ENCODE measurements at places on chromosomes 13 and 19.

DNA sequence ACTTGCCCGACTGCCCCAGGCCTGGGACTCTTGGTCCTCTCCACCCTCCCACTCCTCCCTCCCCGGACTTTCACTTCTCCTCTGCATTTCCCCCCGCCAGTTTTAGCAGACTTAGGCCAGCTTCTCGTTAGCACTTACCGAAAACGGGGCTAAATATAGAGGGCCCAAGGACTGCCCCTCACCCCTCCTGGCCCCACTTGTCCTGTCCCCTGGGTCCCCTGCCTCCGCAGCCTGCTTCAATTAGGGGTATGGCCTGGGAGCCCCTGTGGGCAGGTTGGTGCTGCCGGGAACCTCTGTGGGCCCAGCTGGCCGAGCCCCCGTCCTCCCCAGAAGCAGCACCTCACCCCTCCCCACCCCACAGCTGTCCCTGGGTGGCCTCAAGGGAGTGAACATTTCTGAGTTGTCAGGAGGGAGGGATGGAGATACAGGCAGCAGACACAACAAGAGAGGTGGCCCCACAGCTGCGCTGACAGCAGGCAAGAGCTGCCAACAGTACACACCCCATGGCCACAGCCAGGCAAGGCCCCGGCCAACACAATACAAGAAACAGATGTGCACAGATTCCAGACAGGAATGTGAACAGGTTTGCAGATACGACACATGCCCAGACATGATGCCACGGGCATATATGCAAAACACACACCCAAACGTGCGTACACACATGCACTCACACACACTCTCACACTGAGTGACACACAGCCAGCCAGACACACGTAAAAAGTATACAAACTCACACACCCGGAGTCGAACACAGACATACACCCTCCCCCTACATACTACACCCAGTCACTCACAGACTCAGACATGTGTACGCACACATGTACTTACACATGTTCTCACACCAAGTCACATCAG lies 2.6 kb downstream of the POU2F2 start:
- DNase-seq = no peak

DNA sequence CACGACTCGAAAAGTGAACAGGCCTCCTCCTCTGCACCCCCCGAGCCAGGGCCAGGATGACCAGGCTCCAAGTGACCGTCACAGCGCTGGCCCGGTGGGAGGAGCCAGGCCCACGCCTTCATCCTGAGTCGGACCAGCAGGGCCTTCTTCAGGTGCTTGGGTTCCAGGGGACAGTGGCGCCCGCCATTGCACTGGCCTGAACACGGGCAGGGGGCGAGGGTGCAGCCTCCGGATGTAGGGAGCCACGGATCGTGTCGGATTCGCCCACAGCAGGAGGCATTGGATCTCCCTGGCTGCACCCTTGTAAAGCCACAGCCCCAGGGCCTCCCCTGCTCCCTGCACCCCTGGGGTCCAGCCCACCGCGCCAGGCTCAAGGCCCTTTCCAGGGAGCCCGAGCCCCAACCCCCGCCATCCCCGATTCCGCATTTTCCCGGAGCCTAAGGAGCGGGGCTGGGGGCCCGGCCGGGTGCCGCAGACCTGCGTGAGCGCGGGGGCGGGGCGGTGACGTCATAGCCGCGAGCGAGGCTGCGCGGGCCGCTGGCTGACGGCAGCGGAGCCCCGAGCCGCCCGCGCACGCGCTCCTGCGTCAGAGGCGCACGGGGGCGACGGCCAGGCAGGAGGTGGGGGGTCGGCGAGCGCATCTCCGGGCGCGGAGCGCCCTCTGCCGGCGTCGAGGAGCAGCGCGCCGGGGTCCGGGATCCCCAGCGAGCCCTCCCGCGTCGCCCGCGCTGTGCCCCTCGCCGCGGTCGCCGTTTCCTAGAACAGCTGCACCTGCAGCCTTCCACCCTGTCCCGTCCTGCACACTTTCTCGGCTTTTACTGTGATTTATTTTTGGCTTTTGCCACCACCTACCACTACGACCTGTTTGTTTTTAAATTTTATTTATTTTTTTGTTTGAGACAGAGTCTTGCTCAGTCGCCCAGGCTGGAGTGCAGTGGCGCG lies 1.5 kb upstream of the ATP5F1D start:
- peak; percentile 89 for DNase-seq

- DNase-seq = no peak
These were observed 527.5 kb downstream of the RFC3 start for GRCh38 chr13:34345258-34345965.

- DNase-seq = no peak
These were observed 40.3 kb downstream of the MPHOSPH8 start for GRCh38 chr13:19673473-19674430.

- DNase-seq = peak; percentile 72
These were observed 764 bp downstream of the MIR17HG start for GRCh38 chr13:91347996-91348905.

DNA sequence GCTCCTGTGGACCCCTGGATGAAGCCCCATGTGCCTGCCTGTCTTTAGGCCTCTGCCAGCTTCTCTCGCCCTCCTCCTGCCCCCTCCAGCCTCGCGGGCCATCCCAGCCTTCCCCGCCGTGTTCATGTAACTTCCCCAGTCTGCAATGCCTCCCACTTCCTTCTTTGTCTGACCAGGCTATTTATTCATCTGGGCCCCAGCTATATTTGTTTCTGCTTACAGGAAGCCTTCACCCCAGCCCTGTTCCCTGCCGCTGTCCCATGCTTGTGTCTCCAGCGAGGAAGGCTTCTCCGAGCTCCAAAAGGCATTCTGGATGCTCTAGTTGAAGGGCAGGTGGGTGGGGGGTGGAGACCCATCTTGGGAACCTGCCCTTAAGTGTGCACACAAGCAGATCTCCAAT lies 7.9 kb upstream of the C3 start:
- DNase-seq = peak; percentile 69

DNA sequence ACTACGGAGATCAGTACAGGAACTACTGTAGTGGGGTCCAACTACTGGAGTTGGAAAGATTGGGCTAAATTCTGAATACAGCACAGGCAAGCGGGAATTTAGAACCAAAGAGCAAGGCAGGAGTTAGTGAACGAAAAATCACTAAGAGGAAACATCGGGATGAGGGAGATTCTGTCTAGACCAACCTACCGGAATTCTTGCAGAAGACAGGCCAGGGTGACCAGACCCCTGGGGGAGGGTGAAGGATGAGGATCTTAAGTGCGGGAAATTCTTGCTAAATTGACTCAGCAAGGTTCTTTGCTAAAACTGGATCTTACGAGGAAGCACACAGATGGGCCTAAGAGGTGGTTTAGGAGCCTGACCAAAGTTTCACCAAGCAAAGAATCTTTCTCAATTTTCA lies 13.2 kb upstream of the PSPC1 start:
- no peak for DNase-seq

- DNase-seq = no peak
These were observed 1537.9 kb upstream of the PRR20A start for GRCh38 chr13:55602784-55603183.

- DNase-seq = peak; percentile 51
These were observed 518 bp downstream of the TFDP1 start for GRCh38 chr13:113584870-113585671.

DNA sequence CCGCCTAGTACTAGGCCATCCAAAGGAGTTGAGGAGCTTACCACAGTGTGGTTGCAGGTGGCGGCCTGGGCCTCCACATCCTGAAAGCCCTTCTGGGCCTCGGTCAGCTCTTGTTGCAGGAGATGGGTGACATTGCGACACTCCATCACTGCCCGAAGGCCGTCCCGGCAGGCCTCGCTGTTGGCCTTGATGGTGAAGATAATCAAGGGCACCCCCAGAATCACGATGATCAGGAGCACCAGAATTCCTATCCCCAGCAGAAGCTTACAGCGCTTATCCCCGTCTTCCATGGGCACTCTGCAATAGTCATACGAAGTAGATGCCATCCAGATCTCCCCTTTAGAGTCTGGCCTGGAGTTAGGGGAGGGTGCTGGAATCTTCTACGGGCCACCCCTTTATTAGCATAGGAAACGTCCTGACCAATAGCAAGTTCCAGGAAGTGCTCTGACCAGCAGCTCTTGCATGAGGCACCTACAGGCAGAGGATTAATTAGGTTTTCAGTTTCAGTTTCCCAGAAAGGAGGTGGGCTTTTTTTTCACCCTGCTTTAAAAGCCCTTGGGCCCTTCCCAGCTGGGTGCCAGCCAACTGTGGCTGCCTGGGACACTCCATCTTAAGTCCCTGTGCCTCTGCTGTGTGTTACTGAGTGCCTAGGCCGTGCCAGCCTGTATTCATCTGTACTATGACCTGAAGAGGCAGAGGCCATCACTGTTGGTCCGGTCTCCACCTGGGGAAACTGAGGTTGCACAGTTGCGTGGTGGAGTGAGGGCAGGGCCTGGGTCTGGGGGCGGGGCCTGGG lies at the start of gene BST2:
Gene BST2, minus strand, starts transcription at position 381 of the 796 bp plus-strand sequence. Its CDS starts 55 bp downstream, at position 326.
- peak; percentile 75 for DNase-seq

- peak; percentile 62 for DNase-seq
These were observed 68.0 kb upstream of the GPR183 start for GRCh38 chr13:99374994-99375737.

- DNase-seq = no peak
These were observed 41.1 kb downstream of the ITGBL1 start for GRCh38 chr13:101493541-101493940.

- DNase-seq = no peak
These were observed 33.0 kb downstream of the PTPRS start for GRCh38 chr19:5307655-5308054.

DNA sequence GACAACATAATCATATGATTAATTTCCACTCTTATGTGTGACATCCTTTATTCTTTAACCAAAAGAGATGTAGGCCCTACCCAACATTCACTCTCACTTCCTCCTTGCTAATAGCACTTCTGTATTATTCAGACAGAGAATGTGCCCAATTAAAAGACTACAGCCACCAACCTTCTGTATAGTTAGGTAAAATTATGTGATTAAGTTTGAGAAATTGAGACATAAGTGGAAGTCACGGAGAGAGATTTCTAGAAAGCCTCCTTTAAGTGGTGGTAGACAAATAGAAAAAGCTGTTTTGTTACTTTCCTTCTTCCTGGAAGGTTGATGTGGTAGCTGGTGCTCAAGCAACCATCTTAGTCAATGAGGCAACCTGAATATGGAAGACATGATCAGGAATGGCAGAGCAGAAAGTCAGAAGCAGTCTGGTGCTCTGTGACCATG lies 14.8 kb downstream of the EPSTI1 start:
- DNase-seq = no peak

DNA sequence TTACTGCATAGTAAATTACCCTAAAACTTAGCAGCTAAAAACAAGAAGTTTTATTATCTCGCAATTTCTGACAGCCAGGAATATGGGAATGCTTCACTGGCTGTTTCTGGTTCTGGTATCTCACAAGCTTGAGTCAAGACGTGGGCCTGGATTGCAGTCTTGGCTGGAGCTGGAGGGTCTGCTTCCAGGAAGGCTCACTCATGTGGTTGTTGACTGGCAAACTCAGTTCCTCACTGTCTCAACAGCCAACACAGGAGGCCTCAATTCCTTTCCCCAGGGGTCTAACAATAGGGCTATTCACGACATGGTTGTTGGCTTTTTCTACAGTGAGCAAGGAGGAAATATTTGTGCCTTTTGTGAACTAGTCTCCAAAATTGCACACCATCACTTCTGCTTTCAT lies 146.3 kb downstream of the GPC5 start:
- no peak for DNase-seq

DNA sequence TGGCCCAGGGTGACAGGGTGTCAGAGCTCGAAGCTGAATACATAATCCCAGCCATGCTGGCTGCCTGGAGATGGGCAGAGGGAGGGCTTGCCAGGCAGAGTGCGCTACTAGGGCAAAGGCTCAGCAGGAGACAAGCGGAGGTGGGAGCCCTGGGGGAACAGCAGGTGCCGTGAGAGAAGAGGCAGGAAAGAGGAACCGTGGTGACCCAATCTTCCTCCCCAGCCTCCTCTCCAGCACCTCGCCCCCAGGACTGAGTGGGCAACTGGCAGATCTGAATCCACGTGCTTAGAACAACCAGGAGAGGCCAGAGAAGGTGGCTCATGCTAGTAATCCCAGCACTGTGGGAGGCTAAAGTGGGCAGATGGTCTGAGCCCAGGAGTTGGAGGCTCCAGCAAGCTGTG lies 11.0 kb upstream of the CCL25 start:
- DNase-seq = no peak

GRCh38 chr13:69955271-69955670 lies 152.4 kb upstream of the ATXN8OS start:
- DNase-seq = no peak

GRCh38 chr13:71661921-71662320 lies 205.1 kb downstream of the DACH1 start:
- no peak for DNase-seq

GRCh38 chr19:41018736-41019290 lies 27.7 kb downstream of the CYP2B6 start:
- DNase-seq = no peak

DNA sequence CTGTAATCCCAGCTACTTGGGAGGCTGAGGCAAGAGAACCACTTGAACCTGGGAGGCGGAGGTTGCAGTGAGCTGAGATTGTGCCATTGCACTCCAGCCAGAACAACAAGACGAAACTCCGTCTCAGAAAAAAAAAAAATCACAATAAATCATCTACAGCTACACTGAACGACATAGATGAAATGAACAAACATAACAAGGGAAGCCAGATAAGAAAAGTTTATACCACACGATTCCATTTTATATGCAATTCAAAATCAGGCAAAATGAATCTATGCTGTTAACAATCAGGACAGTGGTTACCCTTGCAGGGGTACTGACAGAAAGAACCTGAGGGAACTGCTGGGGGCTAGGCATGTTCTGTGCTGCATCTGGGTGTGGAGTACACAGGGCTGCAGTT lies 5.7 kb downstream of the XRCC1 start:
- no peak for DNase-seq

DNA sequence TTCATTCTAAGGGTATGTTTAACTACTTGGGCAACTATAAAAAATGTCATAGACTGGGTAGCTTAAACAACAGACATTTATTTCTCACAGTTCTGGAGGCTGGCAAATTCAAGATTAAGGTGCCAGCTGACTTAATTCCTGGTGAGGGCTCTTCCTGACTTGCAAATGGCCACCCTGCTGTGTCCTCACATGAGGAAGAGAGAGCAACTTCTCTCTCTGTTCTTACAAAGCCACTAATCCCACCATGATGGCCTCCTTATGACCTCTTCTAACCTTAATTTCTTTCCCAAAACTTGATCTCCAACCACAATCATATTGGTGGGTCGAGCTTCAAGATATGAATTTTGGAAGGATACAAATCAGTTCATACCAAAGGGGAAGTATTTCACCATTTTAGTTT lies 399.0 kb downstream of the DCT start:
- DNase-seq = no peak

DNA sequence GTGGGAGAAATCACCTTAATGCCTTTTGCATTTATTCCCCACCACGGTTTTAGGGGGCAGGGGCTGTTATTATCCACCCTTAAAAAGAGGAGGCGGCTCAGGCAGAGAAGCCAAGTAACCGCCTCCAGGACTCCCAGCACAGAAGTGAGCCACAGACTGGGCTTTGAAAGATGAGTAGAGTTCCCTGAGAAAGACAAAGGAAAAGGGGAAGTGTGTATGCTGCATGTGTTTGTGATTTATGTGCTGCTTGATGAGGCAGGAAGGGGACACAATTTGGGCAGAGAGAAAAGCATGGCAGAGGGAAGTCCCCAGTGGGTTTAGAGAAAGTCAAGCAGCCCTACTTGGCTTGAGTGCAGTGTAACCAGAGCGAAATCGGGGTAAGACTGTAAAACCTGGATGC lies 85.0 kb downstream of the DOCK9 start:
- no peak for DNase-seq
